ENCODE measurements at places on chromosomes 16 and 17. TPM values are rescaled to one million over a fixed set of nuclear protein-coding genes. Genes with fewer than 3 reads are reported as not detected.
A peak's percentile ranks its signal among the peaks of the same experiment; 100 is the strongest.

DNA sequence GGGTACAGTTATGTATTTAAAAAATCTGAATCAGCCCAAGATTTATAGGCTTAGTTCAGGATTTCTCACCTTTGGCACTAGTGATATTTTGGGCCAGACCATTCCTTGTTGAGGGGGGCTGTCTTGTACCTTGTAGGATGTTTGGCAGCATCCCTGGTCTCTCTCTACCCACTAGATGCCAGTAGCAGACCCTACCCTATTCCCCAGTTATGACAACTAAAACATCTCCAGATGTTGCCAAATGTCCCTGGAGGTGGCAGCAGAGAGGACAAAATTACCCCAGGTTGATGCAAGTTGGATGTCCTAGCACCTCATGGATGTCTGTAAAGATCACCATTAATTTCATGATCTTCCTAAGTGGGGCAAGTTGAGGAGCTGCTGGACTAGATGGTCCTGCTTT, 45.8 kb downstream of the SYT17 start:
- DNase-seq = no peak

GRCh38 chr16:57016301-57016700, 26.9 kb downstream of the NLRC5 start:
- no peak for DNase-seq

DNA sequence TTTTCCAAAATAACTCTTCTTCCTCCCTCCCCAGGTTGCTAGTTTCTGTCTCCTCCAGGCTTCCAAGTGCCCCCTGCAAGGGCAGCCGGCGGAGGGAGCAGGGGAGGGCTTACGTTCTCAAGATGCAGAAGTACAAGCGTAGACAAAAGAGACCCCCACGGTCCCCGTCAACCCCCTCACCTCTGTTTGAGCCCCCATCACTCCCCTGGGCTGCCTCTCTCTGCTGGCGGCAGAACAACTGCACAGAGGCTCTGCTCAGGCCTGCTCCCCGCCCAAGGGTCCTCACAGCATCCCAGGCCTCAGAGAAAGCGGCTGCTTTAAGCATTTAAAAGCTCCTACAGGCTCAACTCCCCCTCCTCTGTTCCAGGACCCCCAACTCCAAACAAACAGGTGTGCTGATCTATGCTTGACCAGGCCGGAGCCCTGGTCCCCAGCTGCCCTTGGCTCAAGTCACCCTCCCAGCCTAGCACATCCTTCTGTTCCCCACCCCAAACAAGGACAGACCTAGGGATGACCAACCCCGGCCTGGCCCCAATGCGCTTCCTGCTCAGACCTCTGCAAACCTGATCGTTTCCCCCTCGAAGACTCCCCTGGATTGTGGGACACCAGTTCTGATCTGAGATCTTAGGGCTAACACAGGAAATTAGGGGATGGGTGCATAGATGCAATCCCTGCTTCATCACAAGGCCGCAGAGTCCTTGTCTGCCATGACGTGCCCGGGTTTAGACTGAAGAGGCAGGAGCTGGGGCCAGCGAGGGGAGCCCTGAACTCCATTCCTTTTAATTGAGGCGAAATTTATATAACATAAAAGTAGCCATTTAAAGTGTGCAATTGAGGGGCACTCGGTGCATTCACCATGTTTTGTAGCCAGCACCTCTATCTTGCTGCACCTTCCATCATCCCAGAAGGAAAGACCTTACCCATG, 17.2 kb upstream of the RBFOX3 start:
- DNase-seq = no peak

DNA sequence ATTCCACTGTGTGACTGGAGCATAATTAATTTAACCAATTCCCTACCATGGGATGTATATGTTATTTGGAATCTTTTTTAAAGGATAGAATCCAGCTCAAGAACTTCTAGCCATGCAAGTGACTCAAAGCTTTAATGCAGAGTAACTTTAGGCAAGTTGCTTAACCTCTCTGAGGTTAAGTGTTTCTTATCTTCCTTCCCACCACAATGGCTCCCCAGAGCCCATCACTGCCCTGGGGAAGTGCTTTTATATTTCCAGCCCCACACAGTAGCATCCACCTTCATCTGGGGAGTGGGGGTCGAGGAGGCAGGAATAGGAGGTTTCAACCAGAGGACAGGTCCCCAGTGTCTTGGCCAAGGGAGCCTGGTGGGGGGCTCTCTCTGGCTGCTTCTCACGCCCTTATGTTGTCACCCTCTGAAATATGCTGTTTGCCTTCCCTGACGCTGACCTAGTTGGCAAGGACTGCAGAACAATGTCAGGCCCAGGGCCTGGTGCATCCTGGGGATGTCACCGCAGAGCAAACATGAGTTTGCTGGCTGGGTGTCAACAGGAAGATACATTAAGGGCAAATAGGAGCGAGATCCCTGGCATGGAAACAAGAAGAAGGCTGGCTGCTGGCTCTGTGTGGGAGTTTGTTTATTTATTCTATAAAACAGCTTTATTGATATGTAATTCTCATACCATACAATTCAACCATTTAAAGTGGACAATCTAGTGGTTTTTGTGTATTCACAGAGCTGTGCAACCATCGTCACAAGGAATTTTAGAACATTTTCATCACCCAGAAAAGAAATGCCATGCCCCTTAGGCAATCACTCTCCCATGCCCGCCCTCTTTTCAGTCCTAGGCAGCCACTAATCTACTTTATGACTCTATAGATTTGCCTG, 46.6 kb upstream of the WSB1 start:
- DNase-seq = peak; percentile 93

GRCh38 chr17:38421171-38421841, 7.0 kb upstream of the ARHGAP23 start:
- DNase-seq = no peak

- no peak for DNase-seq
These were observed 8.4 kb downstream of the GALK1 start for GRCh38 chr17:75756451-75757085.

DNA sequence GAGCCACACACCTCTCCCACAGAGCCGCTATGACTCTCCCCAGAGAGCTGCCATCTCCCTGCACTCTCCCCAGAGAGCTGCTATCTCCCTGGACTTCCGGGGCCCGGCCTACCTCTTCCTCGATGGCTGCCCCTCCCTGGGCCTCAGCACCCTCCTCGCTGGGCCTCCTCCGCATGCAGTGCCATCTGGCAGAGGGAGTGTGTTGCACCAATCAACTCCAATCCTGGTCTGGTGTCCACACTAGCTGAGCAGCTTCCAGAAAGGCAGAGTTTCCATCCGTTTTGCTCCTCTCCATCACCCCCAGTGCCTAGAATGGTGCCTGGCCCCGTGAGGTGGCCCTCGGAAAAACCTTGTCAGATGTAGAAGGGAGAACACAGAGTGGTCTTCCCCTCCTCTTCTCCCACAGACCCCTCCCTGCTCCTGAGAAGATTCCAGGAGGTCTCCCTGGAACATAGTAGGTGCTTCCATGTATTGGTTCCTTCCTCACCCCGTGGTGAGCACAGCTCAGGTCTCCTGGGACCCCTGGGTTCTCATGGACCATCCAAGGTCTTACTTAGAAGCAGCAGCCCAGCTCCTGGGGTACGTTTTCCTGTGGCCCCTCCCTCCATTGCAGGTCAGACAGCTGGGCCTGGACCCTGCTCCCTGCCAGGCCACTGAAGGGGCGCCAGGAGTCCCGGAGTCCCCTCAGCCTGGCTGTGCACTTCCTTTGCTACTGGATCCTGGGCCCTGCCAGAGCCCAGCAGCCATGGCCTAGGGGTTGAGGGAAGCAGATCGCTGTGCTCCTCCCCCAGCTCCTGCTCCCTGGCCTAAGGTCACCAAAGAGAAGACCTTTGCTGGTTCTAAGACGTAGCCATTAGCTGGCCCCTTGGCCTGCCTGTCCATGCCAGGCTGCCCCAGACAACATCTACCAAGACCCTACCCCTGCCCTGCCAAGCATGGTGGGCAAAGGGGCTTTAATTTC, 233.8 kb upstream of the GSE1 start:
- DNase-seq = no peak

GRCh38 chr17:8162233-8162996, at the start of gene VAMP2:
Gene VAMP2 (minus strand): TSS chr17:8162948. CDS start chr17:8162879, 69 bp downstream.
- peak; percentile 75 for DNase-seq

- DNase-seq = no peak
These were observed 61.0 kb downstream of the CFDP1 start for GRCh38 chr16:75372236-75372856.

DNA sequence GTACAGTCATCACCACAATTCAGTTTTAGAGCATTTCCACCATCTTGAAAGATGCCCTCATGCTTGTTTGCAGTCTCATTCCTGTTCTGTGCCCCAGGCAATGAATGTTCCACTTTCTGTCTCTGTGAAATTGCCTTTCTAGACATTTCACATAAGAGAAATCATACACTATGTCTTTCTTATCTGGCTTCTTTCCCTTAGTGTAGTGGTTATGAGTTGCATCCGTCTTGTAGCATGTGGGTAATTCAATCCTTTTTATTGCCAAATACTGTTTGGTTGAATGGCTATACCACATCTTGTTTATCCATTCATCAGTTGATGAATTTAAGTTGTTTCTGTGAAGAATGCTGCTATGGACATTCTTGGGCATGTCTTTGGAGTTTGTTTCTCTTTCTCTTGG, 132.5 kb upstream of the PLCG2 start:
- DNase-seq = no peak

GRCh38 chr17:20214794-20215193, 205.6 kb downstream of the SPECC1 start:
- DNase-seq = no peak

DNA sequence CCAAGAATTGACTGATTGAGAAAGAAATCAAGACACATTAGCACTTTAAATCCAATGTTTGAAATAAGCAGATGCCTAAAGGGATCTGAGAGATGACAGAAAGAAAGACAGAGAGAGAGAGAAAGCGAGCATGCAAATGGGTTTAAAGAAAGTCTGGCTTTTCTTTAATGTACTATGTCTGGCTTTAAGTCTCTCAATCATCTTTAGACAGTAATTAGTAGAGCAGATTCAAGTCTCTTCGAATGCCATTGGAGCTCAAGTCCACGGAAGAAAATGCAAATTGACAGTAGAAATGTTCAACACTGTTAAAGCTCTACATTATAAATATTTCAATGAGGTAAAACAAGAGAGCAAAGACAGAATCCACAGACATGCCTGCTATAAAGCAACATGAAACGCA, 1480.2 kb upstream of the CDH8 start:
- no peak for DNase-seq

- no peak for DNase-seq
These were observed 141.3 kb upstream of the NETO2 start for GRCh38 chr16:47284999-47285398.

GRCh38 chr16:35352431-35352830, 1893.0 kb downstream of the TP53TG3F start:
- peak; percentile 3 for DNase-seq

GRCh38 chr16:89191033-89191900, 9.1 kb downstream of the SLC22A31 start:
- DNase-seq = peak; percentile 4

DNA sequence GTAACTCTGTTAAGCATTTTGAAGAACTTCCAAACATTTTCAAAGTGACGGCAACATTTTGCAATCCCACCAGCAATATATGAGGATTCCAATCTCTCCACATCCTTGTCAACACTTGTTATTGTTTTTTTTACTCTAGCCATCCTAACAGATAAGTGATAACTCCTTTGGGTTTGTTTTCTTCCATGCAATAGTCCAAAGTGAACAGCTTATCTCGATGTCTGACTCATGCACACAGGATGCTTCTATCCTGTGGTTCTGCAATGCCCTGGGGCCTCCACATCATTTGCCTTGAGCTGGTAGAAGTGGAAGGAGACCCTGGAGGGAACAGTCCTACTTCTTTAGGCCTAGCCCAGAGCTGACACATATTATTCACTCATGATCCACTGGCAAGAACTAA, 13.0 kb downstream of the TLE7 start:
- no peak for DNase-seq

GRCh38 chr16:20734056-20734455, 7.6 kb downstream of the THUMPD1 start:
- DNase-seq = no peak

GRCh38 chr17:44354582-44355561, 8.8 kb downstream of the FAM171A2 start:
- no peak for DNase-seq

DNA sequence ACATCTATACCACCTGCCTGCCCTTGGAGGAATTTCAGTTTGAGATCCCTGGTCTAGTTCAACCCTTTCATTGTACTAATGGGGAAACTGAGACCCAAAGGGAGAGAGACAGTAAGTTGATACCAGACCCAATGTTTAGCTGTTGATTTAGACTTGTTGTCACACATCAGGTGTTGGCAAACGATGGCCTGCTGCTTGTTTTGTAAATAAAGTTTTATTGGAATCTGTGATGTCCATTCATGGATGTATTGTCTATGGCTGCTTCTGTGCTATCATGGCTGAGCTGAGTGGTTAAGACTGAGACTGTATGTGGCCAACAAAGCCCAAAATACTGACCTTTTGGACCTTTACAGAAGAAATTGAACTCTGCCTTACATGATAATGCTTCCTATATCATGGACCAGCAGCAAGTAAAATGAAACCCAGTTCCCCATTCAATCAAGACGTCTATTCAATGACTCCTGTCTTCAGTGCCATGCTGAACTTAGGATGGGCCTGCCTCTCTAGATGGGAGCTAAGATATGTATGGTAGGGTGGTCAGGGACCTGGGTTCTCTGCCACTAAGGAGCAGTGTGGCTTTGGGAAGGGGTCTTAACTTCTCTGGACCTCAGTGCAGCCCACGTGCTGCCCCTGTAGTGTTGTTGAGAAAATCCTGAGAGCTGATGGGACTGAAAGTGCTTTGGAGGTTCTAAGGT, 111.0 kb downstream of the IRX5 start:
- DNase-seq = no peak

- no peak for DNase-seq
These were observed 20.1 kb downstream of the IRX3 start for GRCh38 chr16:54266363-54266955.

The FOXC2 gene
- total RNA-seq = 5.4 TPM

The MYO1C gene
- 57.2 TPM for total RNA-seq

The MARCHF10 gene
- not detected for total RNA-seq

The BORCS6 gene
- 3.3 TPM for total RNA-seq

The NACA2 gene
- total RNA-seq = not detected

The SSTR5 gene
- total RNA-seq = not detected

The KRTAP2-2 gene
- not detected for total RNA-seq

The ZFP90 gene
- total RNA-seq = 12.1 TPM

The ZPBP2 gene
- total RNA-seq = not detected

The MTMR4 gene
- 27.6 TPM for total RNA-seq

The ACSM2B gene
- total RNA-seq = not detected

The CCL8 gene
- not detected for total RNA-seq

All from Daoy (cell line).